Renal cortex interstitium (tissue), 15 donors: ENCODE measurements at places on chromosomes 4 and X. TPM values are rescaled to one million over a fixed set of nuclear protein-coding genes. Genes with fewer than 3 reads are reported as not detected.
A peak's percentile ranks its signal among the peaks of the same experiment; 100 is the strongest.

DNA sequence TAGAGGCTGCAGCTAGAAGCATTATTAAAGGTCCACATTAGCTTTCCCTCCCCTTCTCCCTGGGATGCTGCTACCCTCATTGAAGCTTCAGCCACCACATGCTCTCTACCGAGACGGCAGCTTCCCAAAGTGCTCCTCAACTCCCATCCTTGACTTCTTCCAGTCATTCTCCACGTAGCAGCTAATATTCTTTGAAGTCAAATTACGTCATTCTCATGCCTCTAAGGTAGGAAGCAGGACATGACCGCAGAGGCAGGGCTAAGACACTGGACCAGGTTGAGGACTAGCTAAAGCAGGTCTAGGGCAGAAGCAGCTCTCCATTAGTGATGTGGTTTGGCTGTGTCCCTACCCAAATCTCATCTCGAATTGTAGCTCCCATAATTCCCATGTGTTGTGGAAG lies 128.3 kb downstream of the SHOX start:
- no peak for DNase-seq

- no peak for DNase-seq
Measured at GRCh38 chrX:84737471-84737871, 235.2 kb upstream of the HDX start.

- DNase-seq: no peak
Measured at GRCh38 chr4:6469898-6470501, 2.4 kb downstream of the PPP2R2C start.

DNA sequence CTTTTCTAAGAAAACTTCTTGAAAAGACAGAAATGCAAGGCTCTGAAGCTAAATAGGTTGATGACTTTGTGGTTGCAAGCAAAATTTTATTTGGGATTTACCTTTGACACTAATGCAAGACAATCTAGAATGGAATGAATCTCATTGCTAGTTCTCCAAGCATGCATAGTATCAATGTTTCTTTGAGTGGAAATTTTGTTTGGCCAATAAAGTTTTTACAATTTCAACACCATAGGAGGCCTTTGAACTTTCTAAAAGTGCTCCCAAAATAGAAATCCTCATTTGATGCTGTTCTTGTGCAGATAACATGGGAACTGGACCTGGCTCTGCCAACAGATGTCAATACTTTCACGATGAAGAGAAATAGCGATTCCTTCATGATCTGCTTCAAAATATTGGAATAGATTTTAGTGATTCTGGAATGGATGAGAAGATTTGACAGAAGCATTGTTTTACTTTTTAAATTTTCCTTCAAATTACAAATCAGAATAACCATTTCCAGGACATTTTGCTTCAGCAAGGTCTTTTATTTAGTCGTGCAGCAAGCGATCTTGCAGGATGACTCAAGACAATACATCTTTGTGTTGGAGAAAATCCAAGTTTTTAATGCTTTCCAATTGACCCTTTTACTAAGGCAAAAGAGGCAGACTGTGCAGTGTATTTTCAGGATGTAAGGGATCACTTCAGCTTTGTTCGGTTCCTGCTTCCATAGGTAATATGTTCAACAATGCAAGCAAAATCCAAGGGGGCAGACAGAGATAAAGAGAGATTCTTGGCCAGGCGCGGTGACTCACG lies 51.7 kb upstream of the OTUD4 start:
- DNase-seq: no peak

DNA sequence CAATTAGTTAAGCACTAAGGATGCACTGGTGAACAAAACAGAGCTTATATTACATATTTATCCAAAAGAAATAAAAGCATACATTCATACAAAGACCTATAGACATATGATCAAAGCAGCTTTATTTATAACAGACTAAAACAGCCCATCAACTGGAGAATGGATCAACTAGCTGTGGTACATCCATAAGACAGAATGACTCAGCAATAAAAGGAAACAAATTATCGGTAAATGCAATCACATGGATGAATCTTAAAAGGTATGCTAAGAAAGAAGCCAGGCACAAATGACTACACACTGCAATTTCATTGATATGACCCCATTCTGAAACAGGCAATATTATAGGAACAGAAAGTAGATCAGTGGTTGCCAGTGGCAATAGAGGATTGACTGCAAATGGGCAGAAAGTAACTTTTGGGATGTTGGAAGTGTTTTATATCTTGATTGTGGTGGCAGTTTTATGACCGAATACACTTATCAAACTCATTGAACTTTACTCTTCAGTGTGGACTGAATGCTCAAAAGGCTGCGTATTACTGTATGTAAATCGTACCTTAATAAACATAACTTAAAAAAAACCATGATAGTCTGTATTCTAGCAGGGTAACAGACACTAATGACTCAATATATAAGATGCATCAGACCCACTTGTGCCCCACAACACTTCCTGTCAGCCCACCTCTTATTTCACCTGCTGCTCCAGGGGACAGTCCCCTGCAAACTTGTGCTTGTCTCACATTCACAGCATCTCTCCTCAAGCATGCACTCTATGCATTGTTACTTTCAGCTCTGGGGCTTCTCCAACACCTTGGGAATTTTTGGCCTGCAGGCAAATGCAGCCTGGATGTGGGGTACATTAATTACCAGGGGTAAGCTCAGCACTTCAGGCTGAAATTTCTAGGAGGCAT lies 59.1 kb downstream of the MID1IP1 start:
- DNase-seq: no peak

GRCh38 chr4:158322109-158322508 lies 111.8 kb downstream of the TMEM144 start:
- no peak for DNase-seq

GRCh38 chr4:10097906-10098779 lies 18.5 kb downstream of the WDR1 start:
- no peak for DNase-seq

DNA sequence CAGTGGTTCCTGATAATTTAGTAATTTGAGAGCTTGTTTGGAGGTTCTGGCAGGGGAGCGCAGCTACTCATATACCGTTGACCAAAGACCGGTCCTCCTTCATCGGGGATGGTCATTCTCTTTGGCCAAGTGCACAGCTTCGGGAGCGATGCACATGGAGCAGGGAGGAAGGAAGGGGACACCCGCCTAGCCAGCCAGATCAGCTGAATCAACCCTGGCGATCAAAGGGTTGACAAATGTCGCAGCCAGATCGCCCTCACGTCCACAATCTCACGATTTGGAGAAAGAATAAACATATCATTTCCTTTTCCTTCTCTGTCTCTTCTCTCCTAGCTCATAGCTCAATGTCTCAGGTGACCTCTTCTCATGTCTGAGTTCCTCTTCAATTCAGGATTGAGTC lies 11.1 kb downstream of the NDNF start:
- no peak for DNase-seq

DNA sequence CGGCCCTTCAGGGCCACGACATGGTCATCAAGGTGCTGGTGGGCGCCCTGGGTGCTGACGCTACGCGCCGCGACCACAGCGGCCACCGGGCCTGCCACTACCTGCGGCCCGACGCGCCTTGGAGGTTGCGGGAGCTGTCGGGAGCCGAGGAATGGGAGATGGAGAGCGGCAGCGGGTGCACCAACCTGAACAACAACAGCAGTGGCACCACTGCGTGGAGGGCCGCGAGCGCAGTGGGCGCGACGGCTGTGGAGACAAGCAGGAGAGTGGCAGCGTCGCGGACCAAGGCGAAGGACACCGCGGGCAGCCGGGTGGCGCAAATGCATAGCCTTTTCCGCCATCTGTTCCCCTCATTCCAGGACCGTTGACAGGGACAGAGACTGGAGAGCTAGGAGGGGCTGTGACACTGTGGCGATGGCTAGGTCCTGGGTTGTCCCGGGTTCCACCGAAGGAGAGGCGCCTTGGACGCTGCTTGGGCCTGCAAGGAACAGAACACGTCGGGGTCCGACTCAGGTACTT lies 919 bp downstream of the SOWAHD start:
- DNase-seq: no peak

DNA sequence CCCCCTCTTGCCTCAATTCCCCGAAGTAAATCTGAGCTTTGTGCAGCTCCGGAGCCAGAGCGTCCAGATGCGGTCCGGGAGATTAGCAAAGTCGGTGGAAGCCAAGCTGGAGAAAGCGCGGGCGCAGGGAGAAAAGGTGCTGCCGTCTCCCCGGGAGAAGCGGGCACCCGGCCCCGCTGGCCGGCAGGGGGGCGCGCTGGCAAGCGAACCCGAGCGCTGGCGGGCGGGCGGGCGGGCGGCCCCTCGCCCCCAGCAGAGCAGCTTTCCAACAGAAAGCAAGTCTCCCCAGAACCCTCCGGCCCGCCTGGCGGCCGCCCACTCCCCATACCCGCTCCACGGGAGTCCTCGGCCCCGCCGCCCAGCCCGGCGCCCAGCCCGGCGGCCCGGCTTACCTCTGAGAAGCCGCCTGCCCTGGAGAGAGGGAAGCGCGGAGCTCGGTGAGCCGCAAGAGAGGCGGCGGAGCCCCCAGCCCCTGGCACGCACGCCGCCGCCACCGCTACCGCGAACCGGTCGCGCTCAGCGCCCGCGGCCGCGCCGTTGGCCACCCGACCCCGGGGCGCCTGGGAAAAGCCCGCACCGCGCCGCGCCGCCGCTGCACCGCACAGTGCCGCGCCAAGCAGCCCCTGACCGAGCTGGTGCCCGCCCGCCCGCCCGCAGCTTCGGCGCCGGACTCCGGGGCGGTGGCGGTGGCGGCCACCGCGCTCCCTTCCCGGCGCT lies 529 bp upstream of the CITED1 start:
- DNase-seq: no peak

DNA sequence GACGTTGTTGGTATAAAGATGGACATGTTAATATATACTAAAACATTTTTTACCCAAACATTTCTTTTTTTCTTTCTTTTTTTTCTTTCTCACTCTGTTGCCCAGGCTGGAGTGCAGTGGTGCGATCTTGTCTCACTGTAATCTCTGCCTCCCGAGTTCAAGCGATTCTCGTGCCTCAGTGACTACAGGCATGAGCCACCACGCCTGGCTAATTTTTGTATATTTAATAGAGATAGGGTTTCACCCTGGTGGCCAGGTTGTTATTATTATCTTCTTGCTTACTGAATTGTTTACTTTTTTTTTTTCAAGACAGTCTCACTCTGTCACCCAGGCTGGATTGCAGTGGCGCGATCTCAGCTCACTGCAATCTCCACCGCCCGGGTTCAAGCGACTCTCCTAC lies 68.8 kb downstream of the HOPX start:
- no peak for DNase-seq

GRCh38 chrX:13026877-13027652 lies 17.4 kb downstream of the FAM9C start:
- no peak for DNase-seq

DNA sequence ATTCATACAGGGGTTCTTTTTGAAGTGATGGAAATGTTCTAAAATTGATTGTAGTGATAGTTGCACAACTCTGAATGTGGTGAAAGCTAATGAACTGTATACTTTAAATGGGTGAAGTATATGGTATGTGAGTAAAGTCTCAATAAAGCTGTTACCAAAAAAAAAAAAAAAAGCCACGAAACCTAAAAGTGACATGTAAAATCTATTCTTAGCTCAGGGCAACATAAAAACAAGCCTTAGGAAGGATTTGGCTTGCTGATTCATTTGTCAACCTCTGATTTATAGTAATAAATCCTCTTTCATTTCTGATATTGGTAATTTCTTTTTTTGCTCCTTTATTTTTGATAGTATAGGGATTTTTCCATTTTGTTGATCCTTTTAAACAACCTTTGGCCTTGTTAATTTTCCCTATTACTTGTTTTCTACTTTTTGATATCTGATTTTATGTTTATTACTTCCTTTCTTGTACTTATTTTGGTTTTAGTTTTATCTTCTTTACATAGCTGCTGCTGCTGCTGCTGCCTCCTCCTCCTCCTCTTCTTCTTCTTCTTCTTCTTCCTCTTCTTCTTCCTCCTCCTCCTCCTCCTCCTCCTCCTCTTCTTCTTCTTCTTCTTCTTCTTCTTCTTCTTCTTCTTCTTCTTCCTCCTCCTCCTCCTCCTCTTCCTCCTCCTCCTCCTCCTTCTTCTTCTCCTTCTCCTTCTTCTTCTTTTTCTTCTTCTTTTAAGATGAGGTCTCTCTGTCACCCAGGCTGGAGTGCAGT lies 79.4 kb downstream of the ADGRG4 start:
- DNase-seq: no peak

GRCh38 chr4:100681289-100681688 lies 163.5 kb upstream of the EMCN start:
- no peak for DNase-seq

DNA sequence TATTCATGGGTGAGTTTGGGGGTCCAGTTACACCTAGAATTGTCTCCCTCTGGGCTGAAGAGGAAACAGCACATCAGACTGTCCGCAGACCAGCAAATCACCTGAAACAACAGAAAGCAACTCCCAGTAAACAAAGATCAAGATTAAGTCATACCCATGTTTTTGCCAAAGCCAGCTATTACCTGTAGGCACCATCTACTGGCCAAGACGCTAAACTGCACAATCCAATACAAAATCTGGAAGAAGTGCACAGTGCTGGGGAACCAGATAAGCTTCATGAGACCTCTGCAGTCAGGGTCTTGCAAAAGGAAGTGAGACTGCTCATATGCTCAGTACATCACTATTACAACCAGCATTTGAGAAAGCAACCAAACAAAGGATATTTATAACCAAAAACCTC lies 157.5 kb upstream of the ITM2A start:
- DNase-seq: no peak

DNA sequence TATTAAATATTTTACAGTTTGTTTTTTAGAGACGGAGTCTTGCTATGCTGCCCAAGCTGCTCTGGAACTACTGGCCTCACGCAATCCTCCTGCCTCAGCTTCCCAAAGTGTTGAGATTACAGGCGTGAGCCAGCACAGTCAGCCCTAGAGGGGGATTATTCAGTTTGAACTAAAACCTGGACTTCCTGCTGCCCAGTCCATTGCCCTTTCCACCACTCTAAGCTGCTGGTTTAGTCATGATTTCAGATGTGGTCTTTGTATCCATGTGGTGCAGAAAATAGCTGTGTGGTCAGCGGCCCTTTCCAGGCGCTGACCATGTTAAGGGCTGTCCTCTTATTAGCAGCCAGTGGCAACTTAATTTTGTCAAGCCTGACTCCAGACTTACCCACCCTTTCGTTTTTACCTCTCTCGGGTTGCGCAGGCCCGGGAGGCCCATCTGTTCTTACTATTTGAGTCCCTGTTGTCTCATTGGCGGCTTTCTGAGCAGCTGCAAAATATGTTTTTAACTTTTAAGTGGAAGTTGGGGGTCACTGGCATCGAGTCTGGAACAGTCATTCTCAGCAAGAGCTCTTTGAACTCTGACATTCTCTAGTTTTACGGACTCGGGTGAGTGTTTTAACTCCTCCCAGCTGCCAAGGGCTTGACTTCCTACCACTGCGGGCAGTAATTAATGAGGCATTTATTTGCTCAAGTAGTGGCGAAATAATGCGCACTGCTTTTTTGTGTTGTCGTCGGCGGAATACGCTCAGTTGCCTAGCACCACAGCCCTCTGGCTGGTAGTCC lies 773 bp upstream of the VMA21 start:
- peak; percentile 24 for DNase-seq

The AREG gene
- 0.16 TPM for polyA plus RNA-seq

The ZFP92 gene
- polyA plus RNA-seq: 0.92 TPM

The CDKL5 gene
- polyA plus RNA-seq: 12.4 TPM

The DOK7 gene
- 3.7 TPM for polyA plus RNA-seq

The UGT2B17 gene
- polyA plus RNA-seq: not detected

The SRPX2 gene
- 14.3 TPM for polyA plus RNA-seq

The STPG2 gene
- polyA plus RNA-seq: 0.65 TPM

The TRIM75 gene
- 0.11 TPM for polyA plus RNA-seq

The SPANXB1 gene
- not detected for polyA plus RNA-seq

The DMRTC1B gene
- 4.8 TPM for polyA plus RNA-seq

The H2AZ1 gene
- 443 TPM for polyA plus RNA-seq

The SUPT20HL1 gene
- polyA plus RNA-seq: not detected

The CACNA1F gene
- polyA plus RNA-seq: 0.29 TPM

The ZCCHC13 gene
- polyA plus RNA-seq: not detected

The TCEAL2 gene
- polyA plus RNA-seq: 14.3 TPM

The NLGN3 gene
- polyA plus RNA-seq: 3.9 TPM

The RTL9 gene
- 0.19 TPM for polyA plus RNA-seq

The NAA11 gene
- polyA plus RNA-seq: not detected
